ENCODE measurements at places on chromosomes 7 and 10.
A peak's percentile ranks its signal among the peaks of the same experiment; 100 is the strongest.

- peak; percentile 31 for DNase-seq
Measured at GRCh38 chr10:104209575-104210198, 22.5 kb downstream of the CFAP43 start.

DNA sequence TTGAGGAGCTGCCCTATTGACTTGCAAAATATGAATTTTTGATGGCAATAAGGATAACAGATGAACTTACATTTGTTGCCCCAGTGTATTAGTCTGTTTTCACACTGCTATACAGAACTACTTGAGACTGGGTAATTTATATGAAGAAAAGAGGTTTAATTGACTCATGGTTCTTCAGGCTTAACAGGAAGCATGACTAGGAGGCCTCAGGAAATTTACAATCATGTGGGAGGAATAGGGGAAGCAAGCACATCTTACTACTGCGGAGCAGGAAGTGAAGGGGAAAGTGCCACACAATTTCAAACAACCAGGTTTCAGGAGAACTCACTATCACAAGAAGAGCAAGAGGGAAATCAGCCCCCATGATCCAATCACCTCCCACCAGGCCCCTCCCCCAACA is 57.9 kb downstream of the ZNF22 start:
- no peak for DNase-seq

DNA sequence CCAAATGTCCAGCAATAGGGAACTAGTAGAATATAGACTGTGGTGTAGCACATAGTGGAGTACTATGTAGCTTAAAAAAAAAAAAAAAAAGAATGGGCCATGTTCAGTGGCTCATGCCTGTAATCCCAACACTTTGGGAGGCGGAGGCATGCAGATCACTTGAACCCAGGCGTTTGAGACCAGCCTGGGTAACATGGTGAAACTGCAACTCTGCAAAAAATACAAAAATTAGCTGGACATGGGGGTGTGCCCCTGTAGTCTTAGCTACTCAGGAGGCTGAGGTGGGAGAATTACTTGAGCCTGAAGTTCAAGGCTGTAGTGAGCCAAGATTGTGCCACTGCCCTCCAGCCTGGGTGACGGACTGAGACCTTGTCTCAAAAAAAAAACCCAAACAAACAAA is 64.4 kb downstream of the CHN2 start:
- DNase-seq, result no peak

GRCh38 chr7:155739538-155740143 is 72.6 kb downstream of the SHH start:
- no peak for DNase-seq

DNA sequence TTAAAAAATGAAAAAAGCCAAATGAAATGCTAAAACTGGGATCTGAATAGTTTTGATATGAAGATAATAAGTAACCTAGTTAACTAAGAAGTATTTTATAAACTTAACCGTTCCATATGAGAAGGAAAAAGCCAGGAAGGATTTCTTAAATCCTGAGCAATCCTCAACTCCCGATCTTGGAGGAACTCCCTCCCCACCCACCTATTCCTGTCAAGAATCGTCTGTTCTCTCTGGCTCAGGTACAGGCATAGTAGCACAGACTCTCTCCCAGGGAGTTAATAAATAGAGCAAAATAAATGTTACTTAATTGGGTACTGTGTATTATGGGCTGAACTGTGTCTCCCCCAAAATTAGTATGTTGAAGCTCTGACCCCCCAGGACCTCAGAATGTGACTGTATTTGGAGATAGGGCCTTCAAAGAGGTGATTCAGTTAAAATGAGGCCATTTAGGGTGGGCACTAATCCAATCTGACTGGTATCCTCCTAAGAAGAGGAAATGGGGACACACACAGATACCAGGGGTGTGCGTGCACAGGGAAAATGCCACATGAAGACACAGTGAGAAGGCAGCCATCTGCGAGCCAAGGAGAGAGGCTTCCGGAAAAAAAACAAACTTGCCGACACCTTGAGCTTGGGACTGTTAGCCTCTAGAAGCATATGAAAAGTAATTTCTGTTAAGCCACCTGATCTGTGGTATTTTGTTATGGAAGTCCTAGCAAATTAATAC is 28.7 kb downstream of the PUS7 start:
- no peak for DNase-seq

DNA sequence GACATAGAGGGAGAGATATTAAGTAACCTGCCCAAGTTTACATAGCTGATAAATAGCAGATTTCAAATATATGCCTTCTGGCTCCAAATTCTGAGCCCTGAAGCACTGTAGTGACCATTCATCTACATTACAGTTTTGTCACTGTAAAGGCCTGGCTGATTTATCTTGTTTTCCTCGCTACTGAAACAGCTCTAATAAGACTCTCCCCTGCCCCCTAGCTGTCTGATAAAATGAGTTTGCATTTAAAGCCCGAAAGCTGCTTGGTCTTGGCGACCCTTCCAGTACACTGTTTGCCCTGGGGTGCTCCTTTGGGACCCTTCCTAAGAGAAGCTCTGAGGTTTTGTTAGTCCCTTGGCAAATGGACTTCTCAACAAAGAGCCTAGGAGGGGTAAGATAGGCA is 59.7 kb upstream of the RAB11FIP2 start:
- no peak for DNase-seq

DNA sequence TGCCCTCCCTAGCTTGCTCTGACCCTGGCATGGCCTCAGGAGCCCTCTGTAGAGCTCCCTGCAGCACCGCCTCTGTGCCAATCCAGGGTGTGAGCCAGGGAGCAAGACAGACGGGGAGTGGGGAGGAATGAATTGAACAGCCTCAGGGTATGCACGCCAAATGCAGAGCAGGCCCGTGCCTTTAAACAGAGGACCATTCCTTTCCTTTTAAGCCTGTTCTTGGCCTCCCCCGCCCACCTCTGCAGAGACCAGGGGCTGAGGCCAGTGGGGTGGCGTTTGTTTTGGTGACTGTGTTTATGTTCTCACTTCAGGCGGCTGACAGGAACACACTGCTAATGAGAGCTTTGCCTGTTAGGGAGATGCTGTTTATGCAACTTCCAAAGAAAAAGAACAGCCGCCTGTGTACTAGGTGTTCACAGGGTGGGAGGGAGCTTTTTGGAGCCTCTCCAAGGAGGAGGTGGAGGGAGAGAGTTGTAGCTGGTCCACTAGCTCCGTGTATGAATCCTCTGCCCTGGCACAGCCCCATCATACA is 528.1 kb upstream of the DPP6 start:
- peak; percentile 50 for DNase-seq

DNA sequence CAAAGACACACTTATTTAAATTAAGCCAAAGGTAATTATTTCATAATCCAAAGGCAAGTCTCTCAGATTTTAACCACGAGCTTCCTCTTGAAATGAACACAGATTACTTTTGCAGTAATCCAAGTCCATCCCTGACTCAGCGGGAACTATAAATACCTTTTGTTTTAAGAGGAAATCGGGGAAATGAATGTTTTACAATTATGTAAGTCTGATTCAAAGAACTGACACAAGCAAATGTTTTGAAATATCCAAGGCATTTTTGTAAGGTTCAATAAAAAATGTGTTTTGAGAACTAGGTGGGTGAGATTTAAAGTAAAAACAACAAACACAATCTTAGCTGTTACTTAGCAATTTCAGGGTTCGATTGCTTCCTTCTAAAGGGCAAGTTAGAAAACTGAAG is 179.8 kb upstream of the ASAH2 start:
- no peak for DNase-seq
